Umbilical cord (tissue), 2 donors: ENCODE measurements at places on chromosomes 5 and 9.

DNA sequence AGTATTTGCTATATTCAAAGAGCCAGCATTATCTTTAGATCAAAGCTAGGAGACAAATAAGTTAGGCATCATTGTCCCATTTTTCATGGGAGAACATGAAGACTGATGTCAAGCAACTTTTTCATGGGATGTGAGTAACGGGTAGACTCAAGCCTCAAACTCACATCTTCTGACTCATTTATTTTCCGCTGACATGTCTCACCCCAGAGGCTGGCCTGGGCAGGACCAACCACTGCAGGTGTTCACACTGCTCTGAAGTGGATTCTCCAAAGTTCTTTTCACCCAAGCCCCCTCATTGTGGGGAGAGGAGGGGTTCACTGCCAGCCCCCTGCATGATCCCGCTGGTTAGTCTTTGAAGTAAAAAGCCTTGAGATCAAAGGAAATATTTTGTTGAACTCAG lies 34.9 kb upstream of the BASP1 start:
- no peak for DNase-seq

- peak; percentile 97 for DNase-seq
These were observed 44.7 kb upstream of the NKD2 start for GRCh38 chr5:963673-964531.

DNA sequence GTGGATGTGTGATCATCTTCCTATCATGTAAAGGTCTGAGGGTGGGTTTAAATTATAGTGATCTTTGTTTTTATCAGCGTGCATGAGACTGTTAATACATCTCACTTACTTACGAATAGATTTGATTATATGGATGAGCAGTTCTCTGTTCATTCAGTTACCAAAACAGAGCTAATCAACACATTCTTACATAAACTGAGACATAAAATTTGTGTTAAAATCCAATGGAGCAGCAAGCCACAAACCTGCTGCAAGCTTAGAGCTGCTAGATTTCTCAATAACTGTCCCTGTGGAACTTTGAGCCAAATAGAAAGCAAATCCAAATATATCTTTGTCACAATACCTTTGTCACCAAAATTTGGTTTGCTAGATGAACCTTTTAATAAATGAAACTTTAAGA lies 50.1 kb downstream of the NUDT12 start:
- DNase-seq, result no peak

GRCh38 chr9:121120386-121120785 lies 45.6 kb downstream of the CNTRL start:
- DNase-seq, result no peak

GRCh38 chr9:18979367-18979766 lies 53.6 kb downstream of the SAXO1 start:
- peak; percentile 59 for DNase-seq

DNA sequence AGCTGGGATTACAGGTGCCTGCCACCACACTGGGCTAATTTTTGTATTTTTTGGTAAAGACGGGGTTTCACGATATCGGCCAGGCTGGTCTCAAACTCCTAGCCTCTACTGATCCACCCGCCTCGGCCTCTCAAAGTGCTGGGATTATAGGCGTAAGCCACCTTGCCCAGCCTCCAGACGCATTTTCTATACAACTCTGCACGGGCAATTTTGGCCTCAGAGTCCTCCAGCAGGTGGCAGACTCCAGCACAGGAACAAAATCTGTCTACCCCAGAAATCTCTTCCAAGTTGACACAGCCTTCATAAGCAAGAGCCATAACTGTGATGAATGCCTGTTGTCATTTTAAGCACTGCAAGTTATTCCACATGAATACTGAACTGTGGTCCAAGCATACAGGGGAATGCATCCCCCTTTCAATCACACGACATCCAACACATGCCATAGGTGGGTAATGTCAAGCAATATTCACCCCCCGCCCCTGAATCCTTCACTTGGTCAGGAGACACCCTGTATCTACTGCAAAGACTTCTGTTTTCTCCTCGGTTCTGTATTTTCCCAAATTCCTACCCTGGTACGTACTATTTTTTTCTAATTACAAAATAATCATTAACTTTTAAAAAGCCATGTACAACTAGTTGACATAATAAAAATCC lies 50.8 kb downstream of the ALDH7A1 start:
- no peak for DNase-seq

DNA sequence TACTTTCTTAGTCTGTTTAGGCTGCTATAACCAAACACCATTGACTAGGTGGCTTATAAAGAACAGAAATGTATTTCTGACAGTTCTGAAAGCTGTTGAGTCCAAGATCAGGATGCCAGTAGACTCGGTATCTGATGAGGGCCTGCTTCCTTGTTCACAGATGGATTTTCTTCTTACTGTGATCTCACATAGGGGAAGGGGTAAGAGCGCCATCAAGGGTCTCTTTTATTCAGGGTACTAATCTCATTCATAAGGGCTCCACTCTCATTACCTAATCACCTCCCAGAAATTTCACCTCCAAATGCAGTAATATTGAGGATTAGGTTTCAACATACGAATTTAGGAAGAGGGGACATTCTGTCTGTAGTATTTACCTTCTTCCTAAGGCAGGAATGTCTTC lies 384.0 kb upstream of the DMAC1 start:
- no peak for DNase-seq

GRCh38 chr9:127608104-127608966 lies 3.7 kb upstream of the STXBP1 start:
- peak; percentile 58 for DNase-seq

GRCh38 chr5:79716839-79717238 lies 27.2 kb downstream of the CMYA5 start:
- DNase-seq, result no peak

DNA sequence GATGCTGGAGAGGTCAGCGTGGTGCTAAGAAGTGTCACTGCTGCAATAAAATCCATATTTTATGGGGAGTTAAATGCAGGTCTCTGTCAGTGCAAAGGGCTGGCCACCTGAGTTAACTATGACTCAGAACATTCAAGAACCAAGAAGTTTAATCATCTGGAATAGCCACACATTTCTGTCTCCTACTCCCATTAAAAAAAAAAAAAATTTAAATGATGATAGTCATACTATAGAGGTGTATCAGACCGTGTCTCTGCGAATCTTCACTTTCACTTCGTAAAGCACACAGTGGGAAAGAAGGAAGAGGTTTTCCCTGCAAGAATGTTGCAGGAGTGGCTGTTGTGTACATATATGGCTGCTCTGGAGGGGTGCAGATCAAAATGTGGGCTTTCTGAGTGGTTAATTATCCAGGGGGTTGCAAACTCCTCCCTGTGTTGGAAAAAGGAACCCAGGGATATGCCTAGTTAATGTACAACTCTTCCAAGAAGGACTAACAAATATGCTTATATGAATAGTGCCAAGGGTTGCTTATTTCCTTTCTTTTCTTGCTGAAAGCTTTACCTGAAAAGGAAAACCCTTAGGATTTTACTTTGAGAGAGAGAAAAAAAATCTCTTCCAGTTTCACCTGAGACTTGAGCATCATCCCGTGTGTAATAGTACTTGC lies 1.5 kb downstream of the CDH6 start:
- no peak for DNase-seq

DNA sequence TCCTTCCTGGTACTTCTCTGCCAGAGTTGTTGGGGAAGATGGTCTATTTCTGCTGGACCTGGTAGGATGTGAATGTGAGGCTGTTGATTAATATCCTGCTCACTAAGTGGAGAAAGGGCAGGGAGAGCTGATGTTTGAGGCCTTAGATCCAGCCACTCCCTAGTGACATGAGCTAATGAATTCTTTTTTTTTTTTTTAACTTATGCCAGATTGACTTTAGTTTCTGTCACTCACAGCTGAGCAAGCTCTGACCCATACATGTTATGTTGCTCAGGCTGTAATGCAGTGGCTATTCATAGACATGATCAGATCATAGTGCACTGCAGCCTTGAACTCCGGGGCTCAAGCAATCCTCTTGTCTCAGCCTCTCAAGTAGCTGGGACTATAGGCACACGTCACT lies 75.1 kb upstream of the SPRY4 start:
- no peak for DNase-seq

DNA sequence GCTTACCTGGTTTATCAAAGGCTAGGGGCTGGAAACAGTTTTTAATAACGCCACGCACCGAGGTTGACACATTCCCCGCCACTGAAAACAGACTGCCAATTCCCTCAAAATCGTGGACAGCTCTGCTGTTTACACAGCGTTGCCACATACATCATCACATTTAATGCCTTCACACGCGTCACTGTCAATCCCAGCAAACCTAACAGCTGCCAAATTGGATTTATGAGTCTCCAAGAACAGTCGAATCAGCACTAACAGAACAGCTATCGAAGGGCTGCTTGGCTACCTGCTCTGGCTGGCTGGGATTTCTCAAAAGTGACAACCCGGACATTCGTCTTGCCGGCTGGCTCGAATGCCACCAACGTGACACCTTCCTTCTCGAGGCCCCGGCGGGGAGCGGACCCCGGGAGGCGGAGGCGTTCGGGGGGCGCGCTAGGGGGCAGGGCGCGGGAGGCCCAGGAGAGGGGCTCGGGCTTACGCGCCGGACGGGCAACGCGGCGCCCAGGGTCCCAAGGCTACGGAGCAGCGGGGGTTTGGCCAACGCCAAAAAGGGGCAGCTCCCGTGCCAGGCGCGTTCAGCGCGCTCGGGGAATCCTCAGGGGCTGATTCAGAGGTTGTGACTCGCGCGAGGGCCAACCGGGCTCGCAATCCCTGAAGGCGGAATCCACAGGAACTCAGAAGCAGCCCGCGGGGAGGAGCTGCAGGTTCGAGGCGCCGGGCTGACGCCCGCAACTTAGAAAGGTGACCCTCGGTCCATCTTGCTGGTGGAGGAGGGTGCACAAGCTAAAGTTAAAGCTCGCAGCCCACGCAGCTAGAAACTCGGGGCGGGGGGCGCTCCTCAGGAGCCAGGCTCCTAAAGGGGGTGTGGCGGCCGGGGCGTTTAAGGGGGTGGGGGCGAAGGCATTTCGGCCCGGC lies 1.2 kb downstream of the CDC14B start:
- peak; percentile 20 for DNase-seq

DNA sequence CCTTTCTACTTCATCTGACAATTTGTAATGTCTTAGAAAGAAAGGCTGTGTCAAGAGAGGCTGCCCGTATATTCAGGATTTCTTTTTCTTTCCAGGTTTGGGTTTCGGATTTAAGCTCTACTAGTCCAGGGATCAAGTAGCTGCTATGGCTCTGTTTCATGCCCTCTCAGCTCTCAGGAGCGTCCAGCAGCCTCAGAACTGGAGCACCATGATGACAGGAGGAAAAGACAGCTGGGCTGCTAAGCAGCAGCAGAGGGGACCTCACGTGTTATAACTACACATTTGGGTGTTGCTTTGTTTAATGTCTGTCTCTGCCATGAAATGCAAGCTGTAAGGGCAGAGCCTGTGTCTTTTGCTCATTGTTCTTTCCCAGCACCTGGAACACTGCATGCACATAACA lies 28.5 kb downstream of the TBC1D2 start:
- DNase-seq, result peak; percentile 55

- no peak for DNase-seq
These were observed 136.4 kb downstream of the CACNA1B start for GRCh38 chr9:138013836-138014562.

DNA sequence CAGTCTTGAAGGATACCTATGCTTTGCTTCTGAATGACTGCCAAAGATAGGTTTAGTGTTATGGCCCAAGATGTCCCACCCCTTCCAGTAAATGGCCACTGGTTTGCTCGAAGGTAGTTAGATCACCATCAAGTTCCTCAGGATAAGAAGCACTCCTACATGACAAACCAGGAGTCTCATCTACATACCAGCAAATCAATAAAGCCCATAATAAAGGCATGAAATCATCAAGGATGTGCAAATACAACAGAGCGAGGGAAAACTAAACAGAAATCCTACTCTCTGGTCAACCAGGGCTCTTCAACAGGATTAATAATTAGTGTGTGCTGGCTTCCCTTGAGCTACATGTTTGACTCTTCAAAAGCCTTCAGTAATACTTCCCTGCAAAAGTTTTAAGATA lies 141.0 kb downstream of the LHFPL2 start:
- DNase-seq, result no peak

- DNase-seq, result no peak
These were observed 15.3 kb downstream of the CAST start for GRCh38 chr5:96677496-96677895.

DNA sequence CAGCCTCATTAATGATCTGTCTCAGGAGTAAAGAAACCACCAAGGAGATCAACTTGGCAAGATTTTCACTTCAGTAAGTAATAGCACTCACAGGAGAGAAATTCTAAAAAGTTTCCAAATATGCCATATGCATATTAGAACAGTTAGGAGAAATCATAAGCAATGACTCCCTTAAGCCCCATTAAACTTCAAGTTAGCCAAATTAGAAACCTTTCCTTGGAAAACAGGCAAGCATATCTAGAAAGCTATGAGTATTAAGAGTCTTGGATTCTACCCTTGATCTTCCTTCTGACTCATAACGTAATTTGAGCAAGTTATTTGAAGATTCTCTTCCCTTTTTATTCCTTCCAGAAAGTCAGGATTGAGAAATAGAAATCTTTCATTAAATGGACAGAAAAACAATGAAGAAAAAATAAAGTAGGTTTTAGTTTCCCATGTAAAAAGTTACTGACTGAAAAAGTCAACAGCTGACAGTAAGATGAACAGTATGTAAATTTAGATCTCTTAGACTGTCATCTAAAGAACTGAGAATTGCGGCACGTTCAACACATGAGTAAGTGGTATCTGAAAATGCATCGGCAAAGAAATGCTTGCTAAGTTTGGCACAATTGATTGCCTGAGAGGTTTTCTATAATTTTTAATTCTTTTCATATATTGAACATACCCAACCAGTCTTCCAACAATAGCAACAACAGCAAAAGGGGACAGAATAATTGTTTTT lies 565.7 kb upstream of the FTMT start:
- DNase-seq, result peak; percentile 83

- DNase-seq, result no peak
These were observed 136.6 kb upstream of the CD180 start for GRCh38 chr5:67333171-67333570.

- no peak for DNase-seq
These were observed 33.7 kb downstream of the UBE2R2 start for GRCh38 chr9:33850677-33851076.

GRCh38 chr9:126374366-126374781 lies 47.7 kb downstream of the MVB12B start:
- no peak for DNase-seq

- DNase-seq, result no peak
These were observed 447.8 kb downstream of the PDE4D start for GRCh38 chr5:59445741-59446140.

DNA sequence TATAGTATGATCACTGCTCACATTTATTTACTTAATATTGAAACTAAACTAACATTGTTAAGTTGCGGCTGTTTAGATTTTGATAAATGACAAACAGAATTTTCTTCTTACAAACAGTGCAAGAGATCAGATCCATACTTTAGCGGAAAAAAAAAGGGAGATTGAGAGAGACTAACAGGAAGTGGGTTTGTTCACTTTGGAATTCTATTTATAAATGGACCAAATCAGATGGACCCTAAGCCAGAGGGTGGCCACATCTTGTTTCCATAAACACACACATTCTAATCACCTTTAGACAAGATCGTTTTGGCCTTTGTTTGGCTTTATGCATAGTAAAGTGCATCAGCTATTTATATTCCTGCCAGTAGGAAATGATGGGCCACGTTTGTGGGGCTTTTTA lies 381.4 kb upstream of the CD180 start:
- DNase-seq, result no peak

DNA sequence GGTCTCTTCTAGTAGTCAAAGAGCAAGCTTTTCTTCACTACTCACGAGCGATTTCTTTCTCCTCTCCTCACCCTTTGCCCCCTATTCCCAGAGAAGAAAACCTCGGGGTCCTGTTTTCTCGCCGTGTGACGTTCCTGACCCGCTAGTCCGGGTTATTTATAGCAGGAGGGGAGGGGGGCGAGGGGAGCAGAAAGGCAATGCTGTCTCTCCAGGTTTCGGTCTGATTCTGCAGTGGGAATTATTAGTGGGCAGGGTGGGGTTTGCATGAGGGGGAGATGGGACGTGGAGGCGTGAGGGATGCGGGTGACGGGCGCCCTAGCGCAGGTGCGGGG lies 847 bp upstream of the GABRB2 start:
- no peak for DNase-seq
